Breast epithelium (tissue), 4 donors: ENCODE measurements at places on chromosomes 11 and 22.

- no peak for DNase-seq
Observed at GRCh38 chr22:39654131-39654926, 83.8 kb downstream of the CACNA1I start.

GRCh38 chr22:45752036-45752435 lies 80.4 kb downstream of the ATXN10 start:
- no peak for DNase-seq

DNA sequence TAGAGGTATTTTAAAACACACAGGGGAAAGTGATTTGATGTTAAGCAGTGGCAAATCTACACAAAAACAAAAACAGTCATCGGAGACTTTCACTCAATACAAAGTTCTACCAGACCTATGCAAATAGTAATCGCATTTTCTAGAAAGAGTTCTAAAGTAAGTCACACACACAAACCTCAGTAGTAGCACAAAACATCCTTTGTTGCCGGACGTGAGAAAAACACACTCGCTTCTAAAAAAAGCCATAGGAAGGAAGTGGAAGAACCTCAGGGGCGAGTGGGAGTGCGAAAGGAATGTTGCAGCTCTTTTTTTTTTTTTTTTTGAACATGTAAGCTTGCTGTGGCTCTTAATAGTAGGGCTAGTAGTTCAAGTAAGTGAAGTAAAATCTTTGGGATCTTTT lies 88.9 kb downstream of the MAML2 start:
- no peak for DNase-seq

DNA sequence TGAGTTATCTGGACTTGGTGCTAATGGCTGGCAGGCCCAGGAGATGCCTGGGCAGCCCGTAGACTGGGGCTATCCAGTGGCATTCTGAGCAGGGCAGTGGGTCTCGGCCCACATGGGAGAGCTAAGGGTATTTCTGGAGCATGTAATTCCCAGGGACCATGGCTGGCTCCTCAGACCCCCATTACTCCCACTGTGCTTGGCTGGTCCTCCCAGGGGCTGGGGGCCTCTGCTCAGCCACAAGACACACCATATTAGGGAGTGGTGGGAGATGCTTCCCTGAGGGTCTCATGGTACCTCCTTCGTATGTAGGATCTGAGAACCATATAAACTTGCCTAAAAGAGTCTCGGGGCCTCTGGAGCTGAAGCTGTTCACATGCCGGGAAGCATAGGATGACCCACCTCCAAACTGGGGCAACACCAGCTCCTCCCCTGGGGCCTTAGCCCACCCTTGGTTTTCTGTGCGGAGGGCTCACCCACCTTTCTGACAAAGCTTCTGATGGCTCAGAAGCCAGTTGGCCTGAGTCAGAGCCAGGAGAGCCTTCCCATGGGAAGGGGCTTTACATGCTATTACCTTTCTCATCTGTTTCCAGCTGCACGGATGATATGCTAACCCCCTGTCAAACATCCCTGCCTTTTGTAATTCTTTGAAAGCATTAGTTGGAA lies 9.5 kb upstream of the FTH1 start:
- peak; percentile 49 for DNase-seq

DNA sequence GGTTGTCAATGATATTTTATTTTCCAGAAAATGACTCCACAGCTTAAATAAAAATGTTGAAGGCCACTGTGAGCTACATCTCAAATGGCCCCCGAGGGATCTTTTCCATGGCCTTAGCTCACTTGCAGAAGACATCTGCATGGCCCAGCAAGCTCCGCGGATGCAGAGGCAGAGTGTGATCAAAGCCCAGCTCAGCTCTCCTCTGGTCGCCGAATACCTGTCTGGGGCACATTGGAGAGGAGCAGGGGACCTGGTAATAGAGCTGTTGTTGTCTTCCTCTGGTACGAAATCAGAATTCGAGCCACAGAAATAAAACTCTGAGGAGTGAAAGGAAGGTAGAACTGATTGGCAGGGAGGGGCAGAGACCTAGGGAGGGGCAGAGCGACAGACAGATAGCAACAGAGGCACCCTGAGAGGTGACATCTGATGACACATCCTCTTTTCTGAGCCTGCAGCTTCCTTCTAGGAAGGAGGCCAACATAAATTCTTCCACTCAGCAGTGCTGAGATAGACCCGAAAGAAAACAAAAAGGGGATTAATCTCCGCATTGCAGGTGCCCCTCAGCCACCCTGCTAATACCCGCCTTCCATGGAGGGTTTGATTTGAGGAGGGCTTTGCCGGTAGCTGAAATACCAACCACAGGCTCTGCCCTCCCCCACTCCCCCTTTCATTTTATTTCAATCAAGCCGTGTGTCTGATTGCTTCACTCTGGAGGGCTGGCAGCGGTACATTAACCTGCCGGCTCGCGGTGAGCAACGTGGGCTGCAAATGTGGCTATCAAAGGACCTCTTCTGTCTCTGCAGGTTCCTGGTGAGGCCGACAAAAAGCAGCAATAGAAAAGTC lies 759.4 kb downstream of the OPCML start:
- DNase-seq: no peak

GRCh38 chr11:30358536-30358935 lies 35.6 kb downstream of the ARL14EP start:
- DNase-seq: no peak

DNA sequence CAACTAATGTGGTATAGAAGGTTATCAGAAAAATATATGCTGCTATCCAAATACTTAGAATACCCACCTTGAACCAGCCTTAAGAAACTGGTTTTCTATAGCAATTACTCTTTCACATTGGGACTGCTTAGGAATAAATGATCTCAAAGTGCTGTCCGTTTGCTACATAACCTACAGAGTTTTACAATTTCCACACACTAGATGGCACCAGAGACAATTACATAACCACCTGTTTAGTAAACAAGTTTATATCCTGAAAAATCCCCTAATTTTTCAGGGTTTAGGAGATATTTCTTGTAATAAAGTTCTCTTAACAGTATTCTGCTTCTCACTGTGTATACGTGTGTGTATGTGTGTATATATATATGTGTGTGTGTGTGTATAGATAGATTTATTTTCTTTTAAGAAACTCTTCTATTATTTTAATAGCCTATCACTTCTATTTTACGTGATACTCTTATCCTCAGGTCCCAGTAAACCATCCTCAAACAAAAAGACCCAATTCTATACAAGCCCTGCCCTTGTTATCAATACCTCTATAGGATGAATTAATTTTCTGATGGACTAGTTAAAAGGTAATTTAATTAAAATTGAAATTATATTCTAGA lies 6.7 kb upstream of the OR5I1 start:
- no peak for DNase-seq

DNA sequence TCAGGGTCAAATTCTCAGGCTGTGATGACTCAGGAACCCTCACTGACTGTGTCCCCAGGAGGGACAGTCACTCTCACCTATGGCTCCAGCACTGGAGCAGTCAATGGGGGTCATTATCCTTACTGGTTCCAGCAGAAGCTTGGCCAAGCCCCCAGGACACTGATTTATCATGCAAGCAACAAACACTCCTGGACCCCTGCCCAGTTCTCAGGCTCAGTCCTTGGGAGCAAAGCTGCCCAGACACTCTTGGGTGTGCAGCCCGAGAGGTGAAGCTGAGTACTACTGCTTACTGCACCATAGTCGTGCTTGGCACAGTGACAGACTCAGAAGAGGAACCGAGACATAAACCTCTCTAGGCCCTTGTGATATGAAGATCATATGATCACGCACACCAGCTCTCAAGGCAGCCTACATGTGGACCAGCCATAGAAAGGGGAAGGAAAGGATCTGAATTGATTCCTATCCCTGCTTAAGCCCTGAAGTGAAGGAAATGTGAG lies 58.2 kb downstream of the ZNF280B start:
- no peak for DNase-seq

DNA sequence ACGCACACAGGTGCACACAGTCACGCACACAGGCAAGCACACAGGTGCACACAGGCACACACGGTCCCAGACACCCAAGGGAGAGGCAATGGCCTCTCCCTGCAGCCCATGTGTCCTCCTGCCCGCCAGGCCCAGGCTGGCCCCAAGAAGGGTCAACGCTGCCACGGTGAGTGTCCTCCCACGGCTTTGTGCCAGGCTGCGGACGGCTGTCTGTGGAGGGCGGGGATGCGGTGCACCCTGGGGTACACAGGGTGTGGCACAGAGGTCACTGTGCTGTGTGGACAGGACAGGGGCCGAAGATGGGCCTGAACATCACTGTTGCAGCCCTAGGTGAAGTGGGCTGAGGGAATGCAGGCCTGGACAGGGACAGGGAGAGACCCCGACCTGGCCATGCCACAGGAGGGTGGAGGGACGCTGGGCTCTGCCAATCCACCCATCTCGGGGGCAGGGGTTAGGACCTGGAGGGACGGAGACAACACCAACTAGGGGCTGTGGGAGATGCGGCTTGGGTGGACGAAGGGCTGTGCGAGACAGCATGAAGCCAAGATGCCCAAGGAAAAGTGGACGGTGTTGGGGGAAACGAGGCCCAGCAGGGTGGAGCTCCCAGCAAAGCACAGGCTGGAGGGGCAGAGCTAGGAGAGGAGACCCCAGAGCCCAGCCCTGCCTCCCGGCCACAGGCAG lies 523.8 kb downstream of the BRD1 start:
- peak; percentile 49 for DNase-seq

GRCh38 chr22:49570032-49570848 lies 257.4 kb downstream of the BRD1 start:
- peak; percentile 43 for DNase-seq
